Esophagus squamous epithelium (tissue), 5 donors: ENCODE measurements at places on chromosomes 6 and 20.
A peak's percentile ranks its signal among the peaks of the same experiment; 100 is the strongest.

DNA sequence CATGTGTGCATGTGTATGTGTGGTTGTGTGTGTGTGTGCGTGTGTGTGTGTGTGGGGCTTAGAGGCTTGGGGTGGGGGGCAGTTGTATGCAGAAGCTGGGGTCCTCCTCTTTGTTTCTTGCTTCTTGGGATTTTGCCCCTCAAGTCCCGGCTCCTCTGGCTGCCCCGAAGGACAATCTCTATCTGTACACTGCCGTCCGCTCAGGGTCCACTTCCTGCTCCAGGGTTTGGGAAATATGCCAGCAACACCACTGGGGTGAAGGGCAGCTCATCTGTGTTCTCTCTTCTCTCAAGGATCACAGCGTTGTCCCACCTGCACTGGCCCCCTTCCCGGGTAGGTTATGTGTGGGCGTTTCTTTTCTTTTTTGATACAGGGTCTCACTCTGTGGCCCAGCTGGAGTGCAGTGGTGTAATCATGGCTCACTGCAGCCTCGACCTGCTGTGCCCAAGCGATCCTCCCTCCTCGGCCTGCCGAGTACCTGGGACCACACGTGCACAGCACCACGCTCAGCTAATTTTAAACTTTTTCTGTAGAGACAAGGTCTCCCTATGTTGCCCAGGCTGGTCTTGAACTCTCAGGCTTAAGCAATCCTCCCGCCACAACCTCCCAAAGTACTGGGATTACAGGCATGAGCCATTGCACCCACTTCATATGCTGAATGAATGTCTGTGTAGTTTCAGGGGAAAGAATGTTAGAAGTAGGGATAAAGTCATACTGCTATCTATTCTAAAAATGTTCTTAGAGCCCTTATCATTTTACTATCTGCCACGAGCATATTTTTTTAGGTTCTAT lies 25.7 kb downstream of the SLC2A4RG start:
- no peaks in the 10 kb centered on the region for H3K27me3 ChIP-seq
- H3K4me1 ChIP-seq: no peaks in the 10 kb centered on the region
- H3K27ac ChIP-seq: no peak overlapping the region
- peaks cover 9% of the 10 kb centered on the region for H3K36me3 ChIP-seq
- H3K4me3 ChIP-seq: no peak overlapping the region

DNA sequence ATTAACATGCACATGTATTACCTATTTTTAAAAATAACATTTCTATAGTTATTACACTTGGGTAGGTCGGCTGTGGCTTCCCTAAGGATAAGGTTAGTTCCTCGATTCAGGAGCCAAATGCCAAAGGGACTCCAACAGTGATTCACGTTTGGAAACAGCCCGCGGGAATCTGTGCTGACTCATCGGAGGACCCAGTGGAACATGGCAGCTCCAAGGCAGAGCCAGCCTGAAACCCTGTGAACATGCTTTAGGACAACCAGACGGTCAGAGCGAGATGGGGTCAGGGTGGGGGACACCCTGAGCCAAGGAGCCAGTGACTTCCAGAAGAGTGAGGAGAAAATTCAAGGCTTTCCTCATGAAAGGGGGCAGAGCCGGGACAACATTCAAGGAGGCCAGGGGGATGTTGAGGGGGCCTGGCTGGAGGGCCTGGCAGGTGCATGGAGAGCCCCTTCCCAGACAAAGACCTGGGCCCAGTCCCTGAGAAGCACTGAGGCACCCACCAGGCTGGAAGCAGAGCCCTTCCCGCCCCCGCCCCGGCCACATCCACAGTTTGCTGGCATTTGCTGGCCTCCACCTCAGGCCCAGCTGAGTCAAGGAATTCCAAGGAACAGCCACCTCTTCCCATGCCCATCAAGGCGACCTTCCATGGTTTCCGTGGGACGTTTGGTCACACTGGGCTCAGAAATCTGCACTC lies 133.2 kb downstream of the SNX5 start:
- H3K4me3 ChIP-seq: no peak overlapping the region
- no peaks in the 10 kb centered on the region for H3K27me3 ChIP-seq
- peak overlapping the region; percentile 68 for H3K27ac ChIP-seq
- no peaks in the 10 kb centered on the region for H3K36me3 ChIP-seq
- peaks cover 14% of the 10 kb centered on the region for H3K4me1 ChIP-seq

GRCh38 chr6:16769131-16769985 lies 8.1 kb upstream of the ATXN1 start:
- H3K27me3 ChIP-seq: no peaks in the 10 kb centered on the region
- no peak overlapping the region for H3K4me3 ChIP-seq
- peaks cover 25% of the 10 kb centered on the region for H3K4me1 ChIP-seq
- no peak for DNase-seq
- H3K27ac ChIP-seq: peak overlapping the region; percentile 72

DNA sequence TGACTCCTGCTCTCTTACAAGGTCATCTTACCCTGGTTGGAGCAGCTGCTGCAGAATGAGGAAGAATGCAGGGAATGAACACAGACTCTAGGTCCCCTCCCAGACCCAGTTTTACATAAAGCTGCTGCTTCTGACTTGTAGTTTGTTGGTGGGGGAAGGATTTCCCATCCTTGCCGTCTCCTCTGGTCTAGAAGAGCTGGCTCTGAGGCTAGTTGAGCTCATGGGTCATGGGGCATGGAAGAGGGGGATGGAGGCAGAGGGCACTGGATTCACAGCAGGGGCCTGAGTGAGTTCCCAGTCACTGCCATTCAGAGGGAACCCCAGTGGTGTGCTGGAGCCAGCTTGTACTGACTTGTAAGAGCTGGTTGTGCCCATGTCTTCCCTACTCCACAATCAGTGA lies 9.2 kb upstream of the GUCA1A start:
- no peaks in the 10 kb centered on the region for H3K36me3 ChIP-seq
- no peak overlapping the region for H3K27ac ChIP-seq

GRCh38 chr6:156777577-156778453 lies 637 bp downstream of the ARID1B start:
- no peaks in the 10 kb centered on the region for H3K27me3 ChIP-seq
- H3K27ac ChIP-seq: peak overlapping the region; percentile 99
- H3K36me3 ChIP-seq: no peaks in the 10 kb centered on the region
- H3K4me3 ChIP-seq: peak overlapping the region; percentile 84
- peaks cover 4% of the 10 kb centered on the region for H3K4me1 ChIP-seq

- H3K4me3 ChIP-seq: no peak overlapping the region
- peaks cover 8% of the 10 kb centered on the region for H3K4me1 ChIP-seq
- H3K27ac ChIP-seq: no peak overlapping the region
Measured at GRCh38 chr20:31474097-31474436, 860 bp downstream of the DEFB124 start.

DNA sequence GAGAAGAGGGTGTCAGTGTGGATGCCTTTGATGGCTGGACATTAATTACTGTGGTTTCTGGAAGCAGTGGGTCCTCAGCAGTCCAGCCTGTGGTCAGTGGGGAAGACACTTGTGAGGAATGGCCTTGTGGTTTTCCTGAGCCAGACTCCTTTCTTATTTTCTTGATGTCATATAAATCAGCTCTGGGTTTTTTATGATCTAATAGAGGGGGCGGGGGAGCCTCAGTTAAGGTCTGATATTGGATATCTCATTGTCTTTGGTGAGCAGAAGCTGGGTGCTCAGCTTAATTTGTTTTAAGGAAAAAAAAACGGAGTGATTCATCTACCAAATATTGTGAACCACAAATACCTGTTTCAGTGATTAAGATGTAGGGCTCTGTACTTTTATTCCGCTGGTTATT lies 62.1 kb downstream of the OTOR start:
- no peak overlapping the region for H3K27ac ChIP-seq
- no peak overlapping the region for H3K4me3 ChIP-seq
- H3K27me3 ChIP-seq: no peaks in the 10 kb centered on the region
- no peak for DNase-seq
- H3K36me3 ChIP-seq: no peaks in the 10 kb centered on the region
- H3K4me1 ChIP-seq: no peaks in the 10 kb centered on the region

DNA sequence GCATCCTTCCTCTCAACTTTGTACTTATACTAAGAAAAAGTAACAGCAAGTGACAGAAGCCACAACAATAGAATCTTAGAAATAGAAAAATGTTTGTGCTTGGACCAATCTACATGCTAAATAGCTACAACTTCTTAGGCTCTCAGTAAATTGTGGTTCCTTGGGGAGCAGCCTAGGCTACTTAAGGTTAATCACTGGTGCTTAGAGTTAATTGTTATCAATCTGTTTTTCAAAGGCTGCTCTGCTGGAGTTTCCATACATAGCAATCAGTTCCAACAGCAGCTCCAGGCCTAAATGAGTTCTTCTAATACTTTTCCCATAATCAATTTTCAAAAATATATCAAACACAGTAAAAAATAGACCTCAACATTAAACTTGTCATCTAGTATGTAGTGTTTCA lies 571.4 kb downstream of the EPHA7 start:
- DNase-seq: no peak
- no peak overlapping the region for H3K27ac ChIP-seq
- H3K36me3 ChIP-seq: no peaks in the 10 kb centered on the region
- no peaks in the 10 kb centered on the region for H3K27me3 ChIP-seq
- H3K4me1 ChIP-seq: no peaks in the 10 kb centered on the region

- DNase-seq: no peak
- peak overlapping the region; percentile 78 for H3K27ac ChIP-seq
- no peak overlapping the region for H3K4me3 ChIP-seq
- H3K27me3 ChIP-seq: no peaks in the 10 kb centered on the region
- H3K4me1 ChIP-seq: peaks cover 14% of the 10 kb centered on the region
Measured at GRCh38 chr6:63805808-63806572, 170.4 kb downstream of the PHF3 start.

GRCh38 chr6:1873781-1874180 lies 264.1 kb downstream of the FOXC1 start:
- no peak for DNase-seq
- no peak overlapping the region for H3K27ac ChIP-seq
- no peak overlapping the region for H3K4me3 ChIP-seq
- no peaks in the 10 kb centered on the region for H3K27me3 ChIP-seq
- peaks cover 15% of the 10 kb centered on the region for H3K4me1 ChIP-seq

GRCh38 chr6:16903470-16903869 lies 142.2 kb upstream of the ATXN1 start:
- H3K36me3 ChIP-seq: no peaks in the 10 kb centered on the region
- DNase-seq: no peak
- H3K27ac ChIP-seq: no peak overlapping the region
- H3K27me3 ChIP-seq: no peaks in the 10 kb centered on the region

DNA sequence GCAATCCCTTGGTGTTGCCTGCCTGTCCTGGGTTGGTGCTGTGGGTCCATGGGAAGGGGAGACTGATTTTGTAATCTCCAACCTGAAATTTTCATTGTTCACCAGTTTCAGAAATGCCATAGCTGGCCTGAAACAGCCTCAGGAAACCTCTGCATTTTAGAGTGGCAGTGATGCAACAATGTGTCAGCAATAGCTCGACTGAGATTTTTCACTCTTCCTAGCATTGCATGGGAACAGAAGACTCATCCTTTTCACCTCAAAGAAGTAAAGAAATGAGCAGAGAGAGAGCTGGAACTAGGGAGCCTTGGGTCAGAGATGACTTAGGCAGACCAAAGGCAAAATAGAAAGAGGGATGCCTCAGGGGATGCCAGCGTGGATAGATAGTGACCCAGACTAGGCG lies 23.7 kb upstream of the TMEM14A start:
- no peak for DNase-seq
- H3K36me3 ChIP-seq: no peaks in the 10 kb centered on the region
- no peak overlapping the region for H3K4me3 ChIP-seq
- H3K27me3 ChIP-seq: no peaks in the 10 kb centered on the region
- no peaks in the 10 kb centered on the region for H3K4me1 ChIP-seq

DNA sequence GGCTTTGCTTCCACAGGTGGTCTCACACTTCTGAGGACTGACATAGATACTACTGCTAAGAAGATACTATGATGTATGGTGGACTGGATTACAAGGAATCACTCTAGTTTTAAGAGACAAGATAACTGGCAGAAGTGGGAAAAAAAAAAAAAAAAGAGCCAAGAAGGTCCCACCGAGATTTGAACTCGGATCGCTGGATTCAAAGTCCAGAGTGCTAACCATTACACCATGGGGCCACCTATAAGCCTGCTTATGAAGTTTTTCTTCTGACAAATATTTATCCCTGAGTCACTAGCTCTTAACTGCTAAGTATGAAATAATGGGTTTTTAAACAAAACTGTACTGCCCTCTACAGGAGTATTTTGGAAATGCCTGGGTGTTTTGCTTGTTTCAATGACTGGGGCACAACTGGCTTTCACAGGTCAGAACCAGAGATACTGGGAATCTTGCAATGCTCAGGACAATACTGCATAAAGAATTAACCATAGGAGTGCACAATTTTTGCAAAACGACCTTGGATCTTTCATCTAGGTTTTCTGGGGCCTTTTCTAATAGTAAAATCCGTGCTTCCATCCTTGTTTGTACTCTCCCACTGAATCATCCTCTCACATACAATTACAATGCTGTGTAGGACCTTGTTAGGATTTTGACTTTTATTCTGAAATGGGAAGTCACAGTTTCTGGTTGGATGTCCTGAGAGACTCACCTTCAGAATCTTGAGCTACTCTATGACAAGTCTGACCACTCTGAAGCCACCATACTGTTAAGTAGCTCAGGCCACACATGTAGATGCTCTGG lies 116.3 kb downstream of the OR2B2 start:
- no peak for DNase-seq
- no peak overlapping the region for H3K4me3 ChIP-seq
- peaks cover 4% of the 10 kb centered on the region for H3K27me3 ChIP-seq

- H3K36me3 ChIP-seq: no peaks in the 10 kb centered on the region
- no peak overlapping the region for H3K4me3 ChIP-seq
- no peak for DNase-seq
- H3K4me1 ChIP-seq: no peaks in the 10 kb centered on the region
- no peak overlapping the region for H3K27ac ChIP-seq
- no peaks in the 10 kb centered on the region for H3K27me3 ChIP-seq
Measured at GRCh38 chr20:25534845-25535244, 50.5 kb downstream of the NINL start.

- H3K36me3 ChIP-seq: no peaks in the 10 kb centered on the region
- H3K27ac ChIP-seq: no peak overlapping the region
- H3K4me1 ChIP-seq: no peaks in the 10 kb centered on the region
- no peaks in the 10 kb centered on the region for H3K27me3 ChIP-seq
- DNase-seq: no peak
- no peak overlapping the region for H3K4me3 ChIP-seq
Measured at GRCh38 chr6:137342607-137343190, 123.5 kb upstream of the IFNGR1 start.

DNA sequence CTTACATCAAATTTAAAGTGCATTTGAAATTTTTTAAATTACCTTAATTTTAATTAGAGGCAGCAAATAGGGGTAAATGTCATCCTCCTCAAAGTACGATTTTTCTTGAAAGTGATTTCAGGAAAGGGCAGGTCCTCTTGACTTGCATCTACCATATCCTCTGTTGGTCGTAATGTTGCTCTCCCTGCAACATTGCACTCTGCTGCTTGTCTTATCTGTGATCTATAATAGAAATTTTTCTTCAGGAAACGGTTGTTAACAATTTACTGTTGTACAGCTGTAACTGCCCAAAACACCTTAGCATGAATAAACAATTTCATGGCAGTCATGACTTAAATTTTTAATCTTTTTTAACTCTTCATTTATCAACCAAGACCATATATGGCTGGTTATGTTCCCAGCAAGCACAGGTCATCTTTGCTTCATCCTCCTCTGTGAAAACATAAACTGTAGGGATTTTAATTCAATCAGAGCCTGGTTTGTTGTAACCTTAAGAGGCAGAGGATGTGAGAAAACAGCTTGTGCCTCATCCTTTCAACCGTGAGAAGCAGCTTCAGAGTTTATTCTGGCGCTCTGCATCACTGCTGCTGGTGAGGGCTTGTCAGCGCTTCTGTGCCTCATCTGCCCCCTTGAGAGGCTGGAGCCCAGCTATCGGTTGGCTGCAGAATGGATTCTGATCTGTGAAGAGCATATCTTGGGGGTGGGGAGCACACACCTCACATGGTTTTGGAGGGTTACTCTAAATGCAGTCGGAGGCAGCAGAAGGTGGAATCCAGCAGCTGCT lies 56.0 kb downstream of the CTNNBL1 start:
- no peaks in the 10 kb centered on the region for H3K4me1 ChIP-seq
- DNase-seq: no peak
- H3K27ac ChIP-seq: no peak overlapping the region

GRCh38 chr6:150005761-150006651 lies 19.3 kb downstream of the RAET1L start:
- H3K4me1 ChIP-seq: peaks cover 29% of the 10 kb centered on the region
- H3K27me3 ChIP-seq: peaks cover 6% of the 10 kb centered on the region
- H3K4me3 ChIP-seq: peak overlapping the region; percentile 46
- no peak for DNase-seq
